ENCODE measurements at places on chromosomes 4 and X.

GRCh38 chrX:12954981-12955380 is 19.9 kb upstream of the TMSB4X start:
- no peak for DNase-seq

- DNase-seq, result no peak
Measured at GRCh38 chrX:34404386-34405070, 252.6 kb downstream of the TMEM47 start.

DNA sequence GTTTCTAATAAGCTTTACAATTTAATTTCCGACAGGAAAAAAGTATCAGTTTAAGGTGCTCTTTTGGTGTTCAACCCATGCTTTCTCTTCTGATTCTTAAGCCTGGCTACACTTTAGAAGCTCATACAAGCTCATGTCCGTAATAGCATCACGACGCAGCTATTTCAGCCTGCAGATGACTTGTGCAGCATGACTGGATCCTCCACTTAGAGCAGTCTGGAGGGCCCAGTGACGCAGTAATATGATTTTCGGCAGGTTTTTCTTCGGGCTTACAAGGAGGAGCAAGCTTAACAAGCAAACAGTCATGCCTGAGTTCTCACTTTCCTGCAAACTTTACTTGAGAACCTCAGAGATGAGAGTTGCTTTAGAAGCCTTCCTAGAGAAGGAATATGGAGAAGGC is 85.3 kb upstream of the MAML3 start:
- DNase-seq, result no peak

DNA sequence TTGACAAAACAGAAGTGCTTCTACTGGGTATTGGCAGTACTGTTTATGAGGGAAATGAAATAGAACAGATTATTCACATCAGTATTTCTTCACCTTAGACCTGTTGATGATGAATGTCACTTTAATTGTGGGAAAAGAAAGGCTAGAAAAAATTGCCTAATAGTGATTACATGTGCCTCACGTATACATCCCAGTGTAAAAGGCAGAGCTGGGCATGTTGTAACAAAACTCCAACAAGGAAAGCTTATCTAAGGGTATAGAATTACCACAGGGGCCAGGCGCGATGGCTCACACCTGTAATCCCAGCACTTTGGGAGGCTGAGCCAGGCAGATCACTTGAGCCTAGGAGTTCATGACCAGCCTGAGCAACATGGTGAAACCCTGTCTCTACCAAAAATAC is 4.2 kb downstream of the PGM2 start:
- no peak for DNase-seq

GRCh38 chr4:8538703-8539567 is 41.3 kb upstream of the GPR78 start:
- no peak for DNase-seq

Data from T-helper 9 cell (primary cell).